ENCODE measurements at places on chromosomes 12 and 14.

- no peak for DNase-seq
These were observed 73.4 kb downstream of the GAS2L3 start for GRCh38 chr12:100646896-100647295.

- no peak for DNase-seq
These were observed 101.9 kb upstream of the RTL1 start for GRCh38 chr14:101005447-101005846.

- DNase-seq = no peak
These were observed 112.6 kb downstream of the PRIMA1 start for GRCh38 chr14:93675651-93676050.

- DNase-seq = no peak
These were observed 3.5 kb upstream of the SCNN1A start for GRCh38 chr12:6378709-6379472.

DNA sequence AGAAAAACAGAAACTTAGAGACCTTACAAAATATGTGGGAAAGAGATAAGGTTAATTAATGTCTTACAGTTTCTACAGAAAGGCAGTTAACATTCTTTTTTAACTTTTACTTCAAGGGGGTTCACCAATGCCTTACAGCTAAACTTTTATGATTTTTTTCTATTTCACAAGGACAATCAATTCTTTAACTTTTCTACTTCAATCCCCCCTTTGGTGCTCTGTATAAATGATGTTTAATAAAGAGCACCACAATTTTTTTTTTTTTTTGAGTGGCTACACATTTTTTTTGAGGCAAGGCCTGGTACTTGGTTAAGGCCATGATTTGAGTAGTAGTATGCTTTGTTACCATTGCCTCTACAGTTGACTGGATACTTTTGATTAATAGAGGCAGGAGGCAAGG, 279.6 kb downstream of the PRKD1 start:
- DNase-seq = no peak

GRCh38 chr14:98501836-98502235, 770.2 kb downstream of the BCL11B start:
- DNase-seq = no peak

- no peak for DNase-seq
These were observed 797 bp downstream of the SLC11A2 start for GRCh38 chr12:51025338-51025835.

DNA sequence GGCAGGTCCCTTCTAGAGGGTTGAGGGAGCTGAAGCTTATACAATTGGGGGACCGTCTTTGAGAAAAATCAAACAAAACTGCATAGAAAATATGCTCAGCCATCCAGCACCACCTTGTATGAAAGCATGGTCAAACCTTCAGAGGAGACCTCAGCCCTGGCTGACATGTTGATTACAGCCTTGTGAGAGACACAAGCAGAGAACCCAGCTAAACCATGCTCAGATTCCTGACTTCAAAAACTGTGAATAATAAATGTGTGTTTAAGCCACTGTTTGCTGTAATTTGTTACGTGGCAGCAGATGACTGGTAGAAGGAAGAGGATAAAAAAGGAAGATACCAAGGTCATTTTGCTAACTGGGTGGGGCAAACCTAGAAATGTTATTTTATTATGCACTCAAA, 115.7 kb downstream of the NUAK1 start:
- DNase-seq = no peak

DNA sequence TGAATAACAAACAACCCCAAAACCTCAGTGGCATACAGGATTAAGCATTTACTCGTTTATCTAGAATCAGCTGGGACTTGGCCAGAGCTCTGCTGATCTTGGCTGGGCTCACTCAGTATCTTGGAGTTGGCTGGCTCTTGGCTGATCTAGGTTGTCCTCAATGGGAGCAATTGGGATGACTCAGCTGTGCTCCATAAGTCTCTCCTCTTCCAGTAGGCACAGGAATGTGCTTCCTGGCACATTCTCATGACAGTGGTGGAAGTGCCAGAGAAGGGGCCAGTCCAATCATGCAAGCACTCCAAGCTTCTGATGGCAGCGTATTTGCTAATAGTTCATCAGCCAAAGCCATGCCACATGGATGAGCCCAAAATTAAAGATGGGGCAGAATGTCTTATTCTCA, 41.7 kb upstream of the ANO4 start:
- no peak for DNase-seq

DNA sequence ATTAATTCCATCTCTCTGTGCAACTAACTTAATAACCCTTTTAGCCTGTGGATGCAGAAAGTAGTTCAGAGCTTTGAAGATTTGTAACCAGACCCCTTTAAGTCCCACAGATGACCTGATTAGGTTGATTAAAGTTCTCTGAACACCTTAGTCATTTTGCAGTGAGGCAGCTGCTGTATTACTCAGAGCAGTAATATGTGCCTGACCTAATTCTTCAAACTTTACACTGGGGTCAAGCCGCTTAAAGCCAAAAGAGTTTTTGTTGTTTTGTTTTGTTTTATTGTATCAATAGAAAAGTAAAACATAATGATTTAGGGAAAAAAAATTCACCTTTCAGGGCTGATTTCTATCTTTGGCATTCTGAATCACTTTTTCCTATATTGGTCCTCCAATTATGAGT, 78.6 kb upstream of the PLEKHG7 start:
- DNase-seq = no peak

GRCh38 chr12:132076711-132077110, 67.4 kb downstream of the DDX51 start:
- DNase-seq = no peak

- DNase-seq = no peak
These were observed 49.2 kb upstream of the EIF5 start for GRCh38 chr14:103284574-103285467.

GRCh38 chr12:93167331-93167730, 210.4 kb upstream of the NUDT4 start:
- no peak for DNase-seq

DNA sequence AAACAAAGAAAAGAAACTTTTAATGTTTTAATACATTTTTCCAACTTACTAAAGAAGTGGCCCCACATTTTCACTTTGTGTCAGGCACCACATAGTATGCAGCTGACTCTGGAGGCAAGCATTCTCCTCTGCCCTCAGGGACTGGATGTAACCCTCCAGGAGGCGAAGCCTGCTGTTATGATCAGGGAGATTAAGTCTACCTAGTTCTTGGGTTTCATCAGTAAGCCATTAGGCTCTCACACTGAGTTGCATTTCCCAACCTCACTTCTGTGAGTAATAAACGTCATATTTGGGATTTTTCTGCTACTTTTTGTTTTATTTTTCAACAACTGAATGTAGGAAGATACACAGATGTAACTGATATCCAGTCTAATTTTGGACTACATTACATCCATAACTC, 101.2 kb upstream of the LRFN5 start:
- no peak for DNase-seq

DNA sequence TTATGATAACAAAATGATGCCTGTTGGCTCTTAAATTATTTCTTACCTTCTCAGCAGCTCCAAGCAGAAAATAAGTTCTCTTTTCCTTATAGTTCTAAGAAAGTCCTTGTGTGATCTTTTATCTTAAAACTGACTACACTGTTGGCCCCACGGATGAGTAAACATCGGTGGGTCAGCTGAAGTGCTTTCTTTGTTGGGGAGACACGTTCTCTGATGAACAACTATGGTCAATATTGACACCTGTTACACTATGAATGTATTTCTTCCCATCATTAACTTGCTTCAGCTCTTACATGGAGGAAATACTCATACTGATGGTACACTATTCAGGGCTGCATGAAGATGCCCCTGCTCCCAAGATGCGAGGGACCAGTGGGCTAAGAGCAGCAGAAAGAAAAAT, 110.8 kb upstream of the EEA1 start:
- DNase-seq = no peak

GRCh38 chr12:82968631-82969367, 282.1 kb downstream of the TMTC2 start:
- DNase-seq = no peak

- no peak for DNase-seq
These were observed 379.0 kb downstream of the LRIG3 start for GRCh38 chr12:58541300-58541690.

DNA sequence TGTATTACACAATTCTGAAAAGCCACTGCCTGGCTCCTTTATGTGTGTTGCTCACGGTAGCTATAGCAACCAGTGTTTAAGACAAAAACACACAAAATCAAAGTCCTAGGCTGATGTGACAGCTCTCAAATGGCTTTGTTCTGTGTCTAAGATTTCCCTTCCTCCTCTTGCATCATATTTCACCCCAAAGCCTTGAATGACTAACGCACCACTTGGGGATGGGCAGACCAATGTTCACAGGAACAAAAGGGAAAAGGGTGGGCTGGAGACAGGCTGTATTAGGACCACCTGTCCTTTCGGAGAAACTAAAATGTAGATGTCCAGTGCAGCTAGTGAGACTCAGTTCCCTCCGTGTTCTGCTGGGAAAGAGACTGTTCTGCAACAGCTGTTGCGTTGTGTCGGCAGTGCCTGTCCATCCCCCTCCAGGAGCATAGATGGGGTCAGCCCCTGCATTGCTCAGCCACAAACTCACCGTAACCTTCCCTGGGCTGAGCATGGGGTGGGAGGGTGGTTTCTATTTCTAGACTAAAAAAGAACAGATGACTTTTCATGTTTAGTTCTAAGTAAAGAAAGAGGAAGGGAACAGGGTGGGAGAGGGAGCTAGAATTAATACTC, 26.8 kb upstream of the DAAM1 start:
- no peak for DNase-seq

- no peak for DNase-seq
These were observed 29.5 kb upstream of the CNOT2 start for GRCh38 chr12:70213707-70214106.

- DNase-seq = no peak
These were observed 36.6 kb downstream of the MNAT1 start for GRCh38 chr14:60771117-60771516.

DNA sequence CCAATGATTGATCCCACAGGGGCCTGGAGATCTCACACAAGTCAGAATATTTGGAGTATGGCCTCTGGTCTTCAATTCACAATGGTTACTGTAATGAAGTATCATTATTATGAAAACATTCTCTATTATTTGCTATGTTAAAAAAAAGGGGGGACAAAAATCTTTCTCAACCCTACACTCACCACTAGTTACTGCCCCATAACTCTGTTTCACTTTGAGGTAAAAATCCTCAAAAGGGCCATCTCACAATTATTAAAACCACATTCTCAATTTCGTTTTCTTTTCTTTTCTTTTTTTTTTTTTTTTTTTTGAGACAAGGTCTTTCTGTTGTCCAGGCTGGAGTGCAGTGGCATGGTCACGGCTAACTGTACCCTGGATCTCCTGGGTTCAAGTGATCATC, 59.6 kb upstream of the KCNC2 start:
- DNase-seq = no peak

DNA sequence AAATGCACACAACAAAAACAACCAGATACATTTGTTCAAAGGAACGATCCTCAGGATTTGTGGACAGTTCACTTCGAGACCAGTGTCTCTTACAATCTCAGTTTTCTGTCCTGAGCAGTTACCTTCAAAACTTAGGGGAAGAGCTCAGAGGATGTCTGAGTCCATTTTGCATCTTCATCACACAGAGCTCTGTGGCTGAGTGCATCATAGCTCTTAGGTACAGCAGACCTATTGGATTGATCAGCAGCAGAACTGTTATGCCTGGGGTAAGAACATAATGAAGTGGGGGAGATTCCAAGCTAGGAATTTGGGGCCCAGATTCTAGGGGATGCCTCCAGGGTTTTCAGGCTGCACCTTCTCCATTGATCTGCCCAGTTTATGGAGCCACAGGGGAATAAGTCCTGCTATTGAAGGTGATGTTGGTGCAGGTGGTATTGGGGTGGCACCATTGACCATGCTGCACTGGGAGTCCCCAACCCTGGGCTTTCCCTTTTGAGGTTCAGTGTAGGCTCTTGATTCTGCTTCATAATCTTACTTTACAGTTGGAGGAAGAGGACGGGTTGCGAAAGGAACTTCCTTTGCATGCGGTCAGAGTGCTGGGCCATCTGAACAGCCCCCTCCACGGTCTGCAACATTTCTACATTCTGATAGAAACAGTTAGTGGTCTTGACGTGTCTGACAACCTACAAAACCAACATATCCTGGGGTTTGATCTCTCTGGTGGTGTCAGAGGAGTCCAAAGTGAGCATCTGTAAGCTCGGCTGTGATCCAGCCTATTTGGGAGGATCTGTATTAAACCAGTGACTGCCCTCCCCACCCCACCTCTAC, 112.8 kb downstream of the CHST11 start:
- no peak for DNase-seq

- DNase-seq = no peak
These were observed 2.1 kb downstream of the KCNC2 start for GRCh38 chr12:75207338-75208083.

DNA sequence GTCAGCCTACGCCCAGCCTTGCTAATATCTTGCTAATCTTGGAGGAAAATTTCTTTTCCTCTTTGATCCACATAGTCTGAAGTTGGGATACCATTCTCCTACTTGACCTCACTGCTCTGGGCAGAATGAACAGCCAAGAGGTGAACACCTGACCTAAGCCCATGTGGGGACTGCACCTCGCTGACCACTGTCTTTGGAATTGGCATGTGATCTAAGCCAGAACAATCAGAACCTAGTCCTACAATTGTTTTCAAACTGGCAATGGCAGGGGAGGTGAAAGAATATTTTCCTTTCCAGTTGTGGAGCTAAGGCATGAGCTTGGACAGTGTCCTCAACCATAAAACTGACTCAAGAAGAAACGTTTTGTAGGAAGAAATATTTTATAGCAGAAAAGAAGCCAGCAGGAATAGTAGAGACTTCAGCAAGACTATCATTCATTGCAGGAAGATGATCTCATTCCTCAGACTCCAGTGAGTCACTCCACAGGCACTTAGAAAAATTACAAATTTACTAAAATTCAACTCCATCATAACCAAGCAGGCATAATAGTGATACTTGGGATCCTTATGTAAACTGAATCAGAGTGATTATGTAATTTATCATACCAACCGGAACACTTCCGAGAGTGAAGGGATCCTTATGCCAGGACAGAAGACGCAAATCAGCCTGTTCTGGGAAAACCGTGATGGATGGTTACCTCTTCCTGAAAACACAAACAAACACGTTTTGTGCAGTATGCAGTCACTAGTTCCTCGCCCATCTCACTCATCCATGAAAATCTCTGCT, 14.7 kb downstream of the PTPRO start:
- DNase-seq = no peak

DNA sequence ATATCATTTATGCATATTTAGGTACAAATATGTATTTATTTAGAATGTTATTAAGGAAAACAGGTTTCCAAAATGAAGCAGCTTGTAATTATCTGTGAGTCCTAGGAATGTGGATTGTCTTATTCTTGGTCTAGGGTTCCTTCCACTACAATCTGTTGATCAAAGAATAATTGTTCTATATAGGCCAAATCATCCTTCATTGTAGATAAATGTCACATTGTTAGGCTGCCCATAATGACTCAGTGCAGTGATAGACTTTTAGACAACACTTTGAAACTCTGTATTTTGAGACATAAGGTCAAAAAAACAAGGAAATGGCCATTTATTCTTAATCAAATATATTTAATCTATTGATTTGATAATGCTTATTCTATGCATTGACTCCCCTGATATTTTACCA, 283.0 kb downstream of the ACSS3 start:
- no peak for DNase-seq

Measured in activated CD4-positive, alpha-beta T cell treated with anti-CD3 and anti-CD28 coated beads for 24 hours (primary cell).